Neural progenitor cell (in vitro differentiated cells): ENCODE measurements at places on chromosomes 16 and 17. TPM values are rescaled to one million over a fixed set of nuclear protein-coding genes. Genes with fewer than 3 reads are reported as not detected.
A peak's percentile ranks its signal among the peaks of the same experiment; 100 is the strongest.

The CCDC78 gene
- total RNA-seq: 0.67 and 3.7 TPM in 2 replicates

The HBA1 gene
- total RNA-seq: not detected in 2 replicates

The VPS9D1 gene
- total RNA-seq: 1.6 and 4.7 TPM in 2 replicates

The VTN gene
- total RNA-seq: 0.25 and 1.2 TPM in 2 replicates

The KRTAP2-1 gene
- not detected in 2 replicates for total RNA-seq

The CBX8 gene
- total RNA-seq: 2.8 and 15.2 TPM in 2 replicates

GRCh38 chr16:17296431-17296830 is 174.3 kb downstream of the XYLT1 start:
- peak overlapping the region; percentile 64 for H3K27ac ChIP-seq
- no peaks in the 10 kb centered on the region for H3K27me3 ChIP-seq
- DNase-seq: peak; percentile 28
- no peaks in the 10 kb centered on the region for H3K36me3 ChIP-seq
- no peak overlapping the region for H3K4me3 ChIP-seq
- H3K4me1 ChIP-seq: peaks cover 27% of the 10 kb centered on the region

- H3K27me3 ChIP-seq: no peaks in the 10 kb centered on the region
- H3K4me3 ChIP-seq: no peak overlapping the region
- H3K27ac ChIP-seq: no peak overlapping the region
- DNase-seq: no peak
- H3K36me3 ChIP-seq: no peaks in the 10 kb centered on the region
- no peaks in the 10 kb centered on the region for H3K4me1 ChIP-seq
These were observed 927.6 kb upstream of the CDH8 start for GRCh38 chr16:62963846-62964245.

- peaks cover 30% of the 10 kb centered on the region for H3K27me3 ChIP-seq
- H3K4me3 ChIP-seq: no peak overlapping the region
- no peak overlapping the region for H3K27ac ChIP-seq
- no peaks in the 10 kb centered on the region for H3K36me3 ChIP-seq
These were observed 1.6 kb upstream of the KIAA0513 start for GRCh38 chr16:85025781-85026653.

DNA sequence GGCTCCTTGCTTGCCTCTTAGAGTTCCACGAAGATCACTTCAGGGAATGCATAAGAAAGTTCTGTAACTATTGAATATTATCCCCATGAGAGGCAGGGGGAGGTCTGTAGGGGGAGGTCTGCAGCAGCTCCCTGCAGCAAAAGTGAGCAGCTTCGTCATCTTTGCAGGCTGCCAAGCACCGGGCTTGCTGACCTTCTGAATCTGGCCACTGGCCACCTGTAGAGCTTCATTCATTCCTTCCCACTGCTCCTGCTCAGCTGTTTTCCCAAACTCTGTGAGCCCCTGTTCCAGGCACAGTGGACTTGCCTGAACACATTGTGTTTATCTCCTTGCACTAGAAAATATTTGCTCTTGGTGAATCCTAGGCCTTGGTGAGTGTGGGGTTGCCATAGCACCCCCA is 443.3 kb downstream of the HAPSTR1 start:
- H3K27ac ChIP-seq: no peak overlapping the region
- H3K36me3 ChIP-seq: no peaks in the 10 kb centered on the region
- H3K4me1 ChIP-seq: peaks cover 7% of the 10 kb centered on the region
- H3K4me3 ChIP-seq: no peak overlapping the region
- H3K27me3 ChIP-seq: no peaks in the 10 kb centered on the region

GRCh38 chr16:23901178-23902033 is 65.6 kb downstream of the PRKCB start:
- H3K27me3 ChIP-seq: no peaks in the 10 kb centered on the region
- peak; percentile 33 for DNase-seq
- H3K4me1 ChIP-seq: peaks cover 22% of the 10 kb centered on the region

DNA sequence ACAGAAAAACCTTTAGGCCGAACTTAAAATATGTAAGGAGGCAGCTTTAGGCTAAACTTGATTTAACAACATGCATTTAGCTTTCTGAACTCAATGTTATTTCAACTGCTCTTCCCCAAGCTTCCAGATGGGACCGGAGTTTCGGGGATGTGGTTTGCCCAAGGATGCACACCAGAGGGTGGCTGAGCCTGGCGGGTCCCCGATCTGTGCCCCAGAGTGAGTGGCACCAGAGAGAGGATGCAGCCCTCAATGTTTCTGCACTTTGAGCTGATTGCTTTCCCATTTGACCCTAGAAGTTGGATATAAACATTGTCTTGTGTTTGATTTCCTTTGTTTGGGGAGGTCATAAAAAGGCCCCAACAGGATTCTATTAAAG is 348.0 kb upstream of the TNRC6C start:
- H3K4me1 ChIP-seq: no peaks in the 10 kb centered on the region
- no peak overlapping the region for H3K4me3 ChIP-seq
- no peak for DNase-seq

DNA sequence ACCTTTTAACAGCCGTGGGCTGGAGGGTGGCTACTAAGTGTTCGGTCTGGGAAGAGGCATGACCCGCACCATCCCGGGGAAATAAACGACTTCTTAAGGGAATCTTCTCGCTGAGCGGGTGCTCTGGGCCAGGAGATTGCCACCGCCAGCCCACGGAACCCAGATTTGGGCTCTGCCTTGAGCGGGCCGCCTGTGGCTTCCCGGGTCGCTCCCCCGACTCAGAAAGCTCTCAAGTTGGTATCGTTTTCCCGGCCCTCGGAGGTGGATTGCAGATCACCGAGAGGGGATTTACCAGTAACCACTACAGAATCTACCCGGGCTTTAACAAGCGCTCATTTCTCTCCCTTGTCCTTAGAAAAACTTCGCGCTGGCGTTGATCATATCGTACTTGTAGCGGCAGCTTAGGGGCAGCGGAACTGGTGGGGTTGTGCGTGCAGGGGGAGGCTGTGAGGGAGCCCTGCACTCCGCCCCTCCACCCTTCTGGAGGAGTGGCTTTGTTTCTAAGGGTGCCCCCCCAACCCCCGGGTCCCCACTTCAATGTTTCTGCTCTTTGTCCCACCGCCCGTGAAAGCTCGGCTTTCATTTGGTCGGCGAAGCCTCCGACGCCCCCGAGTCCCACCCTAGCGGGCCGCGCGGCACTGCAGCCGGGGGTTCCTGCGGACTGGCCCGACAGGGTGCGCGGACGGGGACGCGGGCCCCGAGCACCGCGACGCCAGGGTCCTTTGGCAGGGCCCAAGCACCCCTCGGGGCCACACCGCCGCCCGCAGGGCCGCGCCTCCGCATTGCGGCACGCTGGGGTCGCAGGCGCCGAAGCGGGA is 3.6 kb upstream of the CBX4 start:
- peaks cover 21% of the 10 kb centered on the region for H3K4me1 ChIP-seq
- H3K4me3 ChIP-seq: peak overlapping the region; percentile 56
- H3K27ac ChIP-seq: no peak overlapping the region
- no peaks in the 10 kb centered on the region for H3K36me3 ChIP-seq
- DNase-seq: peak; percentile 63
- peaks cover 92% of the 10 kb centered on the region for H3K27me3 ChIP-seq

- no peaks in the 10 kb centered on the region for H3K27me3 ChIP-seq
- peak; percentile 18 for DNase-seq
- H3K36me3 ChIP-seq: peaks cover 3% of the 10 kb centered on the region
- no peaks in the 10 kb centered on the region for H3K4me1 ChIP-seq
These were observed 10.9 kb upstream of the ITGA2B start for GRCh38 chr17:44400226-44400847.

- no peak for DNase-seq
- no peak overlapping the region for H3K4me3 ChIP-seq
- no peaks in the 10 kb centered on the region for H3K36me3 ChIP-seq
- H3K27ac ChIP-seq: no peak overlapping the region
- peaks cover 8% of the 10 kb centered on the region for H3K27me3 ChIP-seq
- H3K4me1 ChIP-seq: no peaks in the 10 kb centered on the region
These were observed 227.4 kb downstream of the MRTFB start for GRCh38 chr16:14298374-14299122.

DNA sequence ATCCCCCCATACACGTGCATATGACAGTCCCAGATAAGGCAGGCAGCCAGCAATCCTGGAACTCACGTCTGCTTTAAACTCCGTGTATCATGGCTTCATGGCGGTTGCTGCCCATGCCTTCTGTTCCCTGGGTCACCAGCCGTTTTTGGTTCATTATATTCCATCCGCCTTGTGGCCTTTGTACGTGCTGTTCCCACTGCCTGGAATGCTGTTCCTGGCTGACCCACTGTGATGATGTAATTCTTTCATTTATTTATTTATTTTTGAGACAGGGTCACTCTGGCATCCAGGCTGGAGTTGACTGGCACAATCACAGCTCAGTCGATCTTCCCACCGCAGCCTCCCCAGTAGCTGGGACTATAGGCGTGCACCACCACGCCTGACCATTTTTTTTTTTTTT is 136.7 kb upstream of the GSE1 start:
- H3K4me3 ChIP-seq: no peak overlapping the region
- H3K27me3 ChIP-seq: no peaks in the 10 kb centered on the region
- no peak for DNase-seq
- H3K27ac ChIP-seq: no peak overlapping the region
- H3K4me1 ChIP-seq: peaks cover 38% of the 10 kb centered on the region

GRCh38 chr16:62652441-62653120 is 616.3 kb upstream of the CDH8 start:
- H3K27ac ChIP-seq: no peak overlapping the region
- no peak for DNase-seq
- no peaks in the 10 kb centered on the region for H3K27me3 ChIP-seq

GRCh38 chr16:86079255-86079885 is 180.4 kb downstream of the IRF8 start:
- no peak overlapping the region for H3K27ac ChIP-seq
- no peak for DNase-seq
- H3K27me3 ChIP-seq: peaks cover 19% of the 10 kb centered on the region
- H3K36me3 ChIP-seq: no peaks in the 10 kb centered on the region
- H3K4me3 ChIP-seq: no peak overlapping the region
